ENCODE measurements at places on chromosomes 11 and 22.

- DNase-seq: no peak
Observed at GRCh38 chr11:130599073-130599654, 150.7 kb downstream of the ADAMTS15 start.

GRCh38 chr22:47407461-47408025, 645.1 kb downstream of the TBC1D22A start:
- DNase-seq: no peak

GRCh38 chr11:103898577-103899336, 137.7 kb upstream of the DDI1 start:
- no peak for DNase-seq

- DNase-seq: no peak
Observed at GRCh38 chr11:69915151-69915500, 95.9 kb upstream of the FGF3 start.

DNA sequence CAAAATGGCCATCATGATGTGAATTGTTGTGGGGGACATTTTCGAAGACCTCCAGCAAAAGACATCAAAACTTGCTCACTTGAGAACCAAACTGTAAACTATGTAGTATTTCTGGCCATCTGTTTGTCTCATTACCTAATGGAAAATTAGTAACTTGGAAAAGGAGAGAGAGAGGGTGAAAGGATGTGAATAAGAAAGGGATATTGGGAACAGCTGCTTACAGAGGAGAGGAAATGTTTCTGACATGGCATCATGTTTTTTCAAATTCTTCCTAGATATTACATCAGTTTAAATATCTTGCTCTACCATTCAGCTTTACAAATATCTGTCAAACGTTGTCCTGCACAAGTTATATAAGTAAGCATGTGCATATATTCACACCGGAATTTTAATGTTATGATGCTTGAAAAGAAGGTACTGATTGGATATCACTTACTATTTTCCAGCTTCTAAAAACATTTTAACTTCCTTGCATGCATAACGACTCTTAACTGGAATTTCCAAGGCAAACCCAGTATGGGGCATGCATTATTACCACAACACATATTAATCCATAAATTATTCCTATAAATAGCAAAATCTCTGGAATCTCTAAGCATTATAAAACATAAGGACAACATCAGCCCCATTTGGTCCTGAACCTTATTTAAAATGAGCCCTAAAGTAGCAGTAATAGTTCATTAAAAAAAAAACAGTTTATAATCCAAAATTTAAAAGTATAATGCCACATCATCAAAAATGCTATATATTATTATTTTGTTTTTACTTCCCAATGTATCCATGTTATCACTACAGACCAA, 20.0 kb downstream of the GUCY1A2 start:
- no peak for DNase-seq

DNA sequence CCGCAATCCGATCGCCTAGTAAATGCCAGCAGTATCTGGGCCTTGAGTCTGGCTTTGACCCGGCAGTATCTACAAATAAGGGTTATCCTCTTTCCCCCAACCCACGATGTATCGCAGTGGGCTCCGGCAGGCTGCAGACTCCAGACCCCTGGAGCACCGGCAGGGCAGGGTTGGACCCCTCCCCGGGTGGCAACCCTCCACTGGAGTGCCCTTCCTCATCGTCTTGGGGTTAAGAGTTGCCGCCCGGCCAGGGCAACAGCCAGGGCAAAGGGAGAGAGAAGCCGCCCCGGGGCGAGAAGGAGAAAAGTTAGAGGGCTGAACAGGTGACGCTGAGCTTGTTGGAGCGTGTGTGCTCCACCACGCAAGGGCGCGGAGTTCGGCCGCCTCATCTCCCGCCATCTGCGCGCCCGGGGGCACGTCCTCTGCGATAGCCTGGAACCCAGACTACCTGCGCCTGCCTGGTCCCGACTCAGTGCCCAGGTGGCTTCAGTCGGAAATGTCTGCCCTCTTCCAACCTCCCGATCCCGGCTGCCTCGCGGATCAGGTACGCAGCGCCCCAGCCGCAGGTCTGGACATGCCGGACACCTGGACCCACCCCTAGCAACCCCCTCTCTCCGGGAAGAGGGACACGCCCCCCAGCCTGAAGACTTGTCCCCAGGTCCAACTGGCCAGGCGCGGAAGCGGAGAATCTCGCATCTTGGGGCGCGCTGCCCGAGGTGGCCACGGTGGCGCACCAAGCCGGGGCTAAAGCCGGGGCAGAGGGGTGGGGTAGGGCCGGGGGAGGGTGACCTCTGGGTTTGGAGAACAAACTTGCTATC, 1.2 kb downstream of the DSCAML1 start:
- DNase-seq: no peak

- no peak for DNase-seq
Observed at GRCh38 chr11:6640985-6641701, 14.5 kb downstream of the DCHS1 start.

- DNase-seq: no peak
Observed at GRCh38 chr11:10327254-10327653, 22.4 kb downstream of the ADM start.

DNA sequence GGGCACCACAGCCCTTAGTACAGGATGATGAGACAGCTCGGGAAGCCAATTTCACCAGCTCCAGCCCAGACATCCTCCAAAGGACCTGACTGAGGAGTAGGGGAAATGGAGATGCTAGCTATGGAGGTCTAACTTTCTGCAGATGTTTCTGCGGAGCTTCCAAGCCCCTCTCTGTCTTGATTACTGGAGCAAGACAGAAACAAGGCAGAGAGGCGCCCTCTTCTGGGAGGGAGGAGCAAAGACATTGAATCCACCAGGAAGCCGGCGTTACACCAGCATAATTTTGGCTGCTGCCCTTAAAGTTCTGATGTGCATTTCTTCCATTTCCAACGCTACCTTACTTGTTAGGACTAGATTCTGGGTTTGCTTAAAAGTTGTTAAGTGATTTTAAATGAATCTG, 107.3 kb upstream of the HSD17B12 start:
- no peak for DNase-seq

DNA sequence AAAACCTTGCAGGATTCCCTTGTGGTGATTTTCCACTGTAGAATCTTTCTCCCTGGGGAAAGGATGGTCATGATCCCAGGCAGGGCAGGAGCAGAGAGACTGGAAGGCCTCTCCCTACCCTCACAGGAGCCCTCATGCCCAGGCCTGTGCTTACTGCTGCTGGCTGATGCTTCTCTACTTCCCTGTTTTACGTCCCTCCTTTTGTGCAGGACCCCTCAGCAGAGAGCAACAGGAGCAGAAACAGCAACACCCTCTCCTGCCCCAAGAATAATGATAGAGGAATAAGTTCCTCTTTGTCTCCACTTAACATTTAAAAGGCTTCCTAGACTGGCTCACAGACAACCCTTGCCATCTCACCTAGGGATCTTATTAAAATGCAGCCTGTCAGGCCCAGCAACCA, 3.6 kb downstream of the ISX start:
- no peak for DNase-seq

DNA sequence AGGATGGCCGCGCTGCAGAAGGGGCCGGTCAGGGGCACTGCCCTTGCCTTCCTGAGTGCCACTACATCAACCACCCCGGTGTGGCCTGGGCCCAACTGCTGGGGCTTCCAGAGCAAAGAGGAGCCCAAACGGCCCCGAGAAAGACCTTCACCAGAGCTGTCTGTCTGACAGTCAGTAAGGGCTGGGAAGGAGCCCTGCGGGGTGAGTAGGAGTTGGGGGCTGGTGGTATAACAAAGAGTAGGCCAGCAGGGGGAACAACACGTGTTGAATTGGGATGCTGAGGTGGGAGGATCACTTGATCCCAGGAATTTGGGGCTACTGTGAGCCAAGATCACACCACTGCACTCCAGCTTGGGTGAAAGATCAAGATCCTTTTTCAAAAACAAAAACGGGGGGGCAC, 3.9 kb downstream of the GSTT4 start:
- DNase-seq: no peak

- DNase-seq: no peak
Observed at GRCh38 chr22:25797498-25798290, 55.7 kb downstream of the MYO18B start.

GRCh38 chr22:50224071-50224470, 20.8 kb downstream of the TUBGCP6 start:
- DNase-seq: no peak

DNA sequence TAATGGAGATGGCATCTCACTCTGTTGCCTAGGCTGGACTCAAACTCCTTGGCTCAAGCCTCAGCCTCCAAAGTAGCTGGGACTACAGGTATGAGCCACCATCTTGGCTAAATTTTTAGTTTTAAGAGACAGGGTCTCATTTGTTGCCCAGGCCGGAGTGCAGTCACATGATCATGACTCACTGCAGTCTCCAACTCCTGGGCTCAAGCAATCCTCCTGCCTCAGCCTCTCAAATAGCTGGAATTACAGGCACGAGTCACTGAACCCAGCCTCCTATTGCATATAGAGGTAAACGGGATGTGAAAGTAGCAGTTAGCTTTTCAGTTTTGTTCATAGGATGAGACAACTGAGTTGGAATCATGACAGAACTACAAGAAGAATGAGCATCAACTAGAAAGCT, 9.5 kb upstream of the NAALAD2 start:
- no peak for DNase-seq

DNA sequence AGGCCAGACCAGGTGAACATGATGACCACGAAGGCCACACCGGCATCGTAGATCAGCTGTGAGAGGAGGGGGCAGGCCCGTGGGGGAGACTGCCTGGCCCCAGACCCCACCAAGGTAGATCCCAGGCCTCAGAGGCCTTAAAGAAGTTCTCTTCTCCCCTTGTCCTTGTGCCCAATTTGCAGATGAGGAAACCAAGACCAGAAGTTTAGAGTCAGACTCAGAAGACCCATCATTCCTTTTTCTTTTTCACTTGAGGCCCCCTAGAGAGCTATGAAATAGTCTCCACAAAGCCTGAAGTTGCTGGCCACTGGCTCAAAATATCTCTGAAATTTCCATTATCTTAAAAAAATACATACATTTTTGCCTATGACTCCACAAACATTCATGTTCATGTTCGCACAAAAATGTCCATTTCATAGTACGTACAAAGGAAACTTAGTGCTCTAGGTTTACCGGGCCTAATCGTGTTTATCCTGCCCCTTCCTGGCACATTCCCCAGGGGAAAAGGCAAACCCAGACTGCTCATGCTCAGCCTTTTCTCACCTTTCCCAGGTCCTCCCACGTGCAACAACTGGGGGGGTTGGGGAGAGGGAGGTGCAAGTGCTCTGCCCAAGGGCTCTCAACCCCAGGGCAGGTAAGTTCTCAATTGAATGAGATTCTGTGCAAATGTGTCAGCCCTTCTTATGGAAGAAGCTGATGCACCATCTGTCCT, 19.2 kb downstream of the SLC43A1 start:
- no peak for DNase-seq

DNA sequence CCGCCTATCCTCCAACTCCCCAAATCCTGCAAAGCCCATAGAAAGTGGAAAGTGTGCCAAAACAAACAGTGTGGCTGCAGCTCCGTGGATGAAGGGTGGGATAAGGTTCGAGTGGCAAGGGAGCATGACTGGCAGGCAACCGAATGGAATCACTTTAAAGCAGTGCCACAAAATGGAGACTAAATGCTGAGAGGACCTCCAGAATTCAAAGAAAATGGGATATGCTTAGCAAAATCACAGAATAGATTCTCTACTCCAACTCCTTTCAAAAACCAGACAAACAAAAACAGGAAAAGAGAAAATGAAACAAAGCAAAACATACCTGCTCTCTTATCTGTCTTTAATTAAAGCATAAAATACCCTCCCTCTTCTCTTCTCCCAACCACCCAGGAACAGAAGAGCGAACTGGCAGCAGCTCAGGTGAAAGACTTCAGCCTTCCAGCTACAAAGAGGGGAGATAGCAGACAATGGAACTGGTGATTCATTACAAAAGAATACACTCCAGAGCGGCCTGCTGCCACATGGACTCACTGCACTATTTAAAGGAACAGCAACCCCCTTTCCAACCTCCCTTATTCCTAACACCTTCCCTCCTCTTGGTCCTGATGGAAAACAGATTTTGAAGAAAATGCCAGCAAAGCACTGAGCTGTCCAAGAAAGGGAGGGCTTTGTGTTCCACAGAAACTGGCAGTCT, 118.5 kb downstream of the APOL5 start:
- DNase-seq: no peak

- no peak for DNase-seq
Observed at GRCh38 chr11:109109150-109109549, 312.8 kb upstream of the C11orf87 start.

DNA sequence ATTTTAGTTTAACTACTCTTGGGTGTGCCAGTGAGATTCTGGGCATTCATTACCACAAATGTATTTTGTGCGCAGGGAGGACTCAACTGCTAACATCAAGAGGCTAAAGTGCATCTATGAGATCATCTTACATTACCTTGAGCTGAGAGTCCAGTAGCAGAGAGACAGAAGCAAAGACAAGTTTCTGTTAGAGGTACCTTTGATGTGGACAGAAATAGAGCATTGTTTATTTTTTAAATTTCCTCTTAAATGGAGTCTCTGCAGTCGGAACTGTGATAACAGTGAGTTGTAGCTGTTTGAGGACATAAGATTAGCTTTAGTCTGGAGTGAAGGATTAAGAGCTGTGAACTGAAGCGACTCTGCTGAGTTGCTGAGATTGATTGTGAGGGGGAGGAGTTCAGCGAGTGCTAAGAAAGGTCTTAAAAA, 297.0 kb downstream of the CADM1 start:
- no peak for DNase-seq

GRCh38 chr22:19178657-19179496, at the start of gene SLC25A1:
Gene SLC25A1, minus strand, starts transcription at chr22:19178736. Its CDS starts 63 bp downstream, at chr22:19178673.
- peak; percentile 43 for DNase-seq

DNA sequence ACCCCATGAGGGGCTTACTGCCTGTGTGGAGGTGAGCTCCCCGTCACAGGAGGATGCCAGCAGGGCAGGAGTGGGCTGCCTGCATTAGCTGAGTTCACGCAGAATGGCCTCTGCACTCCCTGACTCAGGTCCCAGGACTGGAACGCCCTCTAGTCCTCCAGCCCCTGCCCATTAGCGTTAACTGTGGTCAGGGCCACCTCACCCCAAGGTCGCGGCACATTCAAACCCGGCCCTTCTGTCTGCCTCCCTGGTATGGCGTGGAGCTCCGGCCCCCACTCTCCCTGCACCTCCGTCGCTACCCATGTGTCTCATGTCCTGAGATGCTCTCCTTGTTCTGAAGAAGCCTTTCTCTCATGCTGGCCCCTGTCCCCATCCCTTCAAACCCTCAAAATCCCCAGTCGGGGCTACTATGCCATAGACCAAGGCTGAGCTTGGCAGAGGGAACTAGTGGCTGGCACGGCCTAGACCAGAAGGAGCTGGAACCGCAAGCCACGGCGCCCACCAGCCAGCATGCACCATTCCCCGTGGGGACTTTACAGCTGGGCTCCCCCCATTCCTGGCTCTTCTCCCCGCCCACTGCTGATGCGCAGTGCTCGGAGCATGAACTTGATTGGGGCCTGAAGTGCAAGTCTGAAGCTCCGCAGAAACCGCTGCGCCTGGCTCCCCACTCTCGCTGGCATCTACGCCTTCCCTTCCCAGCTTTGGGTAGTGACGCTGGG, 79.5 kb upstream of the RTL6 start:
- DNase-seq: no peak

DNA sequence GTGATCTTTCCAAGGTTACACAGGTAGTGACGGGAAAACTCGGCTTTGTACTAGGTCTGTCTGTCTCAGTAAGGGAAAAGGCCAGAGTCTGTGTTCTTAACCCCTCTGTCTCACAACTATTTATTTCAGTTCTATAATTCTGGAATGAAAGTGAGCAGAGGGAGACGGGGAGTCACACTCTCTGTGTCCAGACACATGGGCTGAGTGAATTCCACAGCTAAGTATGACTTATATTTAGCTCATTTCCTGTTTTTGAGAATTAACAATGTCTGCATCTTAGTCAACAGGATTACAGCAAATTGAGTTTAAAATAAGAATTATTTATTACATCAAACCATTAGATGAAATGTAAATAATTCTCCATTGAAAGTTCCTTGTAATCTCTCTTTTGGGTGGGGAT, 62.5 kb upstream of the OR4B1 start:
- no peak for DNase-seq

GRCh38 chr11:83572581-83573496, 286.7 kb upstream of the CCDC90B start:
- no peak for DNase-seq
